ENCODE measurements at places on chromosomes 4 and X. TPM values are rescaled to one million over a fixed set of nuclear protein-coding genes. Genes with fewer than 3 reads are reported as not detected.

DNA sequence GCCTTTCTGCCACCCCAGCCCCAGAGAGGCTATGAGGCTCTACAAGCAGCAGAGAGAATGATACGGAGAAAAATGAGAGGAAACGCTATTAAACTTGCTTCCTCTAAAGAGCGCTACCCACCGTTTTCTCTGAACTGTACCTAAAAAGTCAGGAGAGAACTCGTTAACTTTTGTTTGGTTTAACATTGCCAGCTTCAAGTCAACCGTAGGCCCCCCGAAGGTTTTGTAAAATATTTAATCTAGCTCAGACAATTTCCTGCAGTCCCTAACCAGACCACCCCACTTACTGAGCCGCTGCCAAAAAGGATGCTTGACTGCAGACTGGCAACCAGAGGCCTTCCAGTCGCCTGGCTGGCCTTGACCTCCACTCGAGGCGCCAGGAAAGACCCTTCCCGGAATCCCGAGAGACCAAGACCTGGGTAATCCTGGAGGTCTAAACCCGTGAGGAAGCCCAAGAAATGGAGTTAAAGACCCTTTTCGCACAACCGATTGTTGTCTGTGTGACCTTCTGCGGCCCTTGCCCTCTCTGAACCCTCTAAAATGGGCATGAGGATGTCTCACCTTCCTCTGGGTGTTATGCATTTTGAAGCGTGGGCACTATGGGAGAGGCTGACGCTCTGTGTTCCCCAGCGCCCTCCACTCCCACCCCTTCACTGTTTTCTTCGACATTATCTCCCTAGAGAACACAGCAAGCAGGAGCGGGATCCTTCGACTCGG is 86.3 kb downstream of the BCOR start:
- H3K27ac ChIP-seq: no peak overlapping the region
- no peaks in the 10 kb centered on the region for H3K27me3 ChIP-seq
- H3K4me3 ChIP-seq: no peak overlapping the region
- no peaks in the 10 kb centered on the region for H3K4me1 ChIP-seq
- DNase-seq: no peak
- no peaks in the 10 kb centered on the region for H3K36me3 ChIP-seq

GRCh38 chr4:80592950-80593349 is 257.4 kb downstream of the CFAP299 start:
- no peaks in the 10 kb centered on the region for H3K4me1 ChIP-seq
- no peak overlapping the region for H3K4me3 ChIP-seq
- no peak overlapping the region for H3K27ac ChIP-seq

GRCh38 chrX:72107841-72108595 is 23.7 kb downstream of the RTL5 start:
- H3K27me3 ChIP-seq: peaks cover 35% of the 10 kb centered on the region
- H3K4me1 ChIP-seq: no peaks in the 10 kb centered on the region
- no peak overlapping the region for H3K4me3 ChIP-seq
- DNase-seq: no peak
- no peak overlapping the region for H3K27ac ChIP-seq

- DNase-seq: peak; percentile 36
- H3K4me1 ChIP-seq: no peaks in the 10 kb centered on the region
- H3K27me3 ChIP-seq: no peaks in the 10 kb centered on the region
- no peak overlapping the region for H3K27ac ChIP-seq
- no peak overlapping the region for H3K4me3 ChIP-seq
Measured at GRCh38 chr4:83639849-83640493, 104.1 kb downstream of the GPAT3 start.

- H3K4me1 ChIP-seq: peaks cover 46% of the 10 kb centered on the region
- no peaks in the 10 kb centered on the region for H3K36me3 ChIP-seq
- no peaks in the 10 kb centered on the region for H3K27me3 ChIP-seq
- peak overlapping the region; percentile 47 for H3K27ac ChIP-seq
Measured at GRCh38 chr4:147777456-147778091, 45.7 kb downstream of the ARHGAP10 start.

- no peak overlapping the region for H3K27ac ChIP-seq
- no peaks in the 10 kb centered on the region for H3K4me1 ChIP-seq
- no peaks in the 10 kb centered on the region for H3K36me3 ChIP-seq
- no peak overlapping the region for H3K4me3 ChIP-seq
- DNase-seq: no peak
Measured at GRCh38 chr4:139210486-139210885, 33.5 kb upstream of the ELF2 start.

DNA sequence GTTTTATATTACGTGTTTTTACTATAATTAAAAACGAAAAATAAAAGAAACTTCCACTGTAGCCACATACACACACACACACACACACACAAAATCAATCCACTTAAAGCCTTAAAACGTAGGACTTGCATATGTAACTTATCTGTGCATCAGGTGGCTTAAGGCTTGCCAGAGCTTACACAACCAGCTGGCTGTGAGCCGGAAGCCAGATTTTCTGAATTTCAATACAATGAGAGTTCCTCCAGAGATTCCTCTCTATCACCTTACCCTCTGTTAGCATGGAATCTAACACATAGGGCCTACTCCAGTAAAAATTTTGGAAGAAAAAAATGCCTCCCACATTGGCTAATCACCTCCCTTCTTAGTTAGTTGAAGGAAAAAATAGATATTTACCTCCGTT is 27.9 kb upstream of the SLITRK4 start:
- no peaks in the 10 kb centered on the region for H3K36me3 ChIP-seq
- no peaks in the 10 kb centered on the region for H3K4me1 ChIP-seq
- H3K4me3 ChIP-seq: no peak overlapping the region
- H3K27me3 ChIP-seq: no peaks in the 10 kb centered on the region

DNA sequence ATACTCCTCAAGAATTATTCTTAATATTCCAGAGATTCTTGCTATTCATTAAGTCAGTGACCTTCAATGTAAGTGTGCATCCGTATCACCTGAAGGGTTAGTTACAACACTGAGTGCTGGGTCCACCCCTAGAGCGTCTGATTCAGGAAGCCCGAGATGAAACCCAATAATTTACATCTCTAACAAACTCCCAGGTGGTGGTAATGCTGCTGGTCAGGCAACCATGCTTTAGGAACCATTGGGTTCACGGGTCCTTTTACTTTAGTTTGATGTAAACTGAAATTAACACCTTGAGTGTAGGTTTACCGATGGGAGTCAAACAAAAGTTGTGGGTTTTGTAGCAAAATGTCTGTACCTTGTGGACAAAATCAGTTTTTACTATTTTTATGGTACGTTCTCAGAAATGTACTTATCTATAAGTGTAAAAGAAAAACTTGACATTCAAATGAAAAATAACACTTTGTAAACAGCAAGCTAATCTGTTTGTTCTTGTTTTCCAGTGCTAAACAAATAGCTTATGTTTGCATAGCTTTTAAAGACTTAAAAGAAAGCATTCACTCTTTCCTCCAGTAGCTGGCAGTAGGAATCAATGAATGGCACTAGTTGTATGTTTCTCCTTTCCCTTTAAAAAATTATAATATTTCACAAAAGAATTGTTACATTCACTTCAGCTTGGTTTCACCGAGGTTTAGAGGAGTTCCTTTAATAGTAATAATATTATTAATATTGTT is 32.7 kb downstream of the ACE2 start:
- H3K27me3 ChIP-seq: no peaks in the 10 kb centered on the region
- H3K27ac ChIP-seq: no peak overlapping the region
- peaks cover 6% of the 10 kb centered on the region for H3K4me1 ChIP-seq
- no peak overlapping the region for H3K4me3 ChIP-seq
- H3K36me3 ChIP-seq: no peaks in the 10 kb centered on the region
- no peak for DNase-seq

GRCh38 chrX:19893727-19894126 is 6.3 kb upstream of the SH3KBP1 start:
- H3K27me3 ChIP-seq: no peaks in the 10 kb centered on the region
- no peak overlapping the region for H3K4me3 ChIP-seq
- H3K36me3 ChIP-seq: no peaks in the 10 kb centered on the region
- H3K27ac ChIP-seq: peak overlapping the region; percentile 78
- peak; percentile 91 for DNase-seq
- peaks cover 17% of the 10 kb centered on the region for H3K4me1 ChIP-seq

DNA sequence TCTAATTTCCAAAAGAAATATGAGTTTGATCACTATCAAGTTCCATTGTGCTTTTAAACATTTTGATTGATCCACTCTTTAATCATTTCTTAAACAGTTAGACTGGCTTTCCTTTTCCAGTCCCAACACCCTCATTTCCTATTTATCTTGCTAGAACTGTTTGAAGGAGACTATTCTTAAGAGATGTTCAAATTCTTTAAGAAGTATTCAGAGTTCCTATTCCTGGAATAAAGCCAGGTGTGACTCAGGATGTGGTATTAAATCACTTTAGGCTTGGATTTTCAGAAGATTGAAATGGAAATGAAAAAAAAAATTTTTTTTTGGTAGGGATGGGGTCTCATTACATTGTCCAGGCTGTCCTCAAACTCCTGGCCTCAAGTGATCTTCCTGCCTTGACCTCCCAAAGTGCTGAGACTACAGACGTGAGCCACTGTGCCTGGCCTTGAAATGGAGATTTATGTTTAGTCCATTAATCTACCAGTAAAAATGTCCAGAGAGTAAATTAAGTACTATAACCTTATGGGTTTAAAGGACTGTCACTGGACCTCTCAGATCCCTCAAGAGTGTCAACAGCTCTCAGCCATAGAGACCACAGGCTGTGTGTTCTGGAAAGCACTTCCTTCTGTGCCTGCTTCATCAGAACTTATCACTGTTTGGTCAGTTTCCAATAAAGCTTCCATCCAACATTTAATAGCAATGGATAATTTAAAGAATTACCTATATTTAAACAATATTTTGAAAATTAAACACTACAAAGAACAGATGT is 90.7 kb downstream of the CDS1 start:
- no peak for DNase-seq
- no peaks in the 10 kb centered on the region for H3K27me3 ChIP-seq
- no peak overlapping the region for H3K4me3 ChIP-seq
- 0 out of 2 replicates have a peak, but pooled peaks cover 4% of the 10 kb centered on the region for H3K36me3 ChIP-seq

- no peaks in the 10 kb centered on the region for H3K27me3 ChIP-seq
- DNase-seq: peak; percentile 33
- no peak overlapping the region for H3K4me3 ChIP-seq
- H3K36me3 ChIP-seq: no peaks in the 10 kb centered on the region
- H3K27ac ChIP-seq: no peak overlapping the region
Measured at GRCh38 chrX:36241397-36241796, 321.9 kb downstream of the CFAP47 start.

DNA sequence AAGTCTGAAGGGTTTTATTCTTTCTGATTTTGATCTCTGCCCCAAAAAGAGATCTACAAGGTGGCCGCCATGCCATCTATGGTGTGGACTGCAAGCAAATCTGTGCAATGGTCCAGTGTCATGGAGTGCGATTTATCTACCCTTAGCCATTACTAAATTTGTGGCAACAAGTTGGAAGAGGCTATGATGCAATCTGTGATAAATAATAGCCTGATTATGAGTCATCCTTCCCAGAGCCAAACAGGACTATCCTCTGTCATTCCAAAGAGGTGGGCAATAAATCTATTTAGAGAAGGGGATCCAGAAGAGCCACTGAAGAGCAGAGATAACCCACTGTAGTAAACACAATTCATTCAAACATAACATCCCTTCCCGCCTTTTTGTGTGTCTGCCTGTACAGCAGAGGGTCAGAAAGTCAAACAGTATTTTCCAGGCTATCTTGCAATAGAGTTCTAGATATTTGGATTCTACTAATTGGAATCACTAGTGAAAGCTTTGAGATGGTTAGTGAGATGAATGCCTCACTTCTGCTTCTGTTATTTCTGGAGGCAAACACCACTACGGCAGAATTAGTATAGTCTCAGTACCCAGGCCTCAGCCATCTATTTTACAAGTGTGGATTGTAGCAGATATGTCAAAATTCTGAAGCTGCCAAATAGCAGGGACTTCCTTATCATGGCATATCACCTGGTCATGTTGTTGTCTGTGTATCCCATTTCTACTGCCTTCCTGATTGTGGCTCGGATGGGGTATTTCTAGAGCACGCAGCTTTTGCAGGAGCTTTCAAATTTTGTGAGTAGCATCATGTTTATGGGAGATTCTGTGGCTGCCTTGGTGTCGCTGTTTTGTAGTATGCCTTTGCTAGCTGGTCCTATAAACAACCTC is 192.0 kb downstream of the SMIM20 start:
- H3K36me3 ChIP-seq: no peaks in the 10 kb centered on the region
- DNase-seq: no peak
- H3K27me3 ChIP-seq: no peaks in the 10 kb centered on the region
- H3K27ac ChIP-seq: no peak overlapping the region
- H3K4me1 ChIP-seq: peaks cover 11% of the 10 kb centered on the region

VCX2 gene
- total RNA-seq: not detected

FAM47E gene
- 2.2 TPM for total RNA-seq

NAA15 gene
- 43.8 TPM for total RNA-seq

SPCS3 gene
- total RNA-seq: 107 TPM

USP17L15 gene
- not detected for total RNA-seq

ASB12 gene
- total RNA-seq: not detected

ITIH6 gene
- total RNA-seq: not detected

ABLIM2 gene
- total RNA-seq: 1.6 TPM

All from PC-9 (cell line).